ENCODE measurements at places on chromosomes 7 and 10. TPM values are rescaled to one million over a fixed set of nuclear protein-coding genes. Genes with fewer than 3 reads are reported as not detected.

Gene MOGAT3
- 8.4 TPM for total RNA-seq

GRCh38 chr7:93249491-93250148, 17.5 kb downstream of the VPS50 start:
- H3K4me1 ChIP-seq: no peaks in the 10 kb centered on the region
- H3K36me3 ChIP-seq: no peaks in the 10 kb centered on the region
- no peak overlapping the region for H3K4me3 ChIP-seq

DNA sequence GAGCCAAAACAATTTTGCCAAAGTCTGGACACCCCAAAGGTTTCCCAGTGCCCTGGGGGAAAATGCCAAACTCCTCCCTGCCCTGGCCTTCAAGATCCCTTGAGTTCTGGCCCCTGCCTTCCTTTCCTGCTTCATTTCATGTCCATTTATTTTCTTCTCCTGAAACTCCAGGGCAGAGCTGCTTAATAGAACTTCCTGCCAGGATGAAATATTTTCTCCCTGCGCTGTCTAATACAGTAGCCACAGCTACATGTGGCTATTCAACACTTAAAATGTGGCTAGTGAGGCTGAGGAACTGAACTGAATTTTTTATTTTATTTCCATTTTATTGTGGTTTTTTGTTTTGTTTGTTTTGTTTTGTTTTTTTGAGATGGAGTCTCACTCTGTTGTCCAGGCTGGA, 49.6 kb downstream of the COL13A1 start:
- no peak for DNase-seq
- H3K27me3 ChIP-seq: no peaks in the 10 kb centered on the region
- no peaks in the 10 kb centered on the region for H3K4me1 ChIP-seq
- no peak overlapping the region for H3K4me3 ChIP-seq

Gene CPN1
- 47.9 TPM for total RNA-seq

- no peak for DNase-seq
- no peak overlapping the region for H3K4me3 ChIP-seq
- H3K27me3 ChIP-seq: no peaks in the 10 kb centered on the region
Observed at GRCh38 chr7:132400561-132401142, 175.6 kb downstream of the PLXNA4 start.

- no peak for DNase-seq
- H3K4me1 ChIP-seq: no peaks in the 10 kb centered on the region
- H3K36me3 ChIP-seq: no peaks in the 10 kb centered on the region
- H3K27ac ChIP-seq: no peak overlapping the region
Observed at GRCh38 chr10:71150796-71151195, 61.6 kb upstream of the UNC5B start.

- H3K27me3 ChIP-seq: no peaks in the 10 kb centered on the region
- H3K36me3 ChIP-seq: no peaks in the 10 kb centered on the region
- no peak for DNase-seq
- no peaks in the 10 kb centered on the region for H3K4me1 ChIP-seq
Observed at GRCh38 chr10:61151059-61151458, 207.1 kb upstream of the RHOBTB1 start.

Gene PGAM2
- 0.46 TPM for total RNA-seq

Gene PRSS37
- total RNA-seq: not detected

Measured in right lobe of liver (tissue), 6 donors.